Fibroblast of lung (primary cell): ENCODE measurements at places on chromosomes 1 and 21. TPM values are rescaled to one million over a fixed set of nuclear protein-coding genes. Genes with fewer than 3 reads are reported as not detected.
A peak's percentile ranks its signal among the peaks of the same experiment; 100 is the strongest.

Gene CDC7
- total RNA-seq: 3.1 and 3.6 TPM in 2 replicates

Gene ITGB2
- total RNA-seq: not detected in 2 replicates

Gene FMO5
- total RNA-seq: 1.3 and 2.8 TPM in 2 replicates

Gene TIE1
- 0.26 TPM in 1 of 2 replicates, not detected in the other for total RNA-seq

Gene MORC3
- total RNA-seq: 48.5 and 51.7 TPM in 2 replicates

Gene SFN
- total RNA-seq: under 0.01 TPM in 1 of 2 replicates, not detected in the other

- peak; percentile 81 for DNase-seq
Measured at GRCh38 chr1:24022581-24023361, 42.6 kb upstream of the SRSF10 start.

DNA sequence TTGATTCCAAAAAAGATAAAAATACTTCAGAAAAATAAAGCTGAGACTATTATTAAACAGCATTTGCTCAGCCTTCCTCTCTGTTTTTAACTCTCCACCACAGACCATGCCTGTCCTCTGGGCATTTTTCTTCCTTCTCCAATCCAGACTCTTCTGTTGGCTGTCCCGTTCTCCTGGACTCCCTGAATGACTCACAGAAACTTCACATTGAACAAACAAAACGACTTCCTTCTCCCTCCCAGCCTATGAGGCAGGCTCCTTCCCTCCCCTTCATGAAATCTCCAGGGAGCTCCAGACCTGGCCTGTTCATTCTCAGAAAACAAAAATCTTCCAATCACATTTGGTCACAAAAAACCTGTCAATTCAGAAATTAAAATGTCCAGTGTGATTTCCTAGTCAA lies 421.3 kb downstream of the NPHP4 start:
- no peak for DNase-seq

GRCh38 chr1:104238991-104239390 lies 489.3 kb downstream of the AMY1C start:
- DNase-seq: no peak

GRCh38 chr1:108609483-108610049 lies 49.7 kb downstream of the EEIG2 start:
- no peak for DNase-seq

- no peak for DNase-seq
Measured at GRCh38 chr1:75550559-75550958, 60.4 kb downstream of the SLC44A5 start.

DNA sequence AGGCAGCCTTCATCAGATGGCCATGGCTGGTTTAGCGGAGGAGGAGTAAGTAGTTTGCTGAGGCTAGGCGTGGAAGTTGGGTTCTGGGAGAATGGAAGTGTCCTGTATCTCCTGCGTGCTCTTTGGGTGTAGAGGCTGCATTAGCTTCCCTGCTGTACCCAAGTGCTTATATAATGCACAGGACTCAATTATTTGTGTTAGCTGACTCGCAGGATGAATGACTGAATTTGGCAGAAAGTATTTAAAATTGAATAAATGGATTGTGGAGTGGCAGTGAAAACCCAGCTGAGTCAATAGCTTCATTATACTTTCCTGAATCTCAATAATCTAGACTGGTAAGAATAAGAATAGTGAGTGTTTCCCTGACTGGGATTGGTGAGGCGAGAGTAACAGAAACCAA lies 13.8 kb downstream of the DNTTIP2 start:
- no peak for DNase-seq

DNA sequence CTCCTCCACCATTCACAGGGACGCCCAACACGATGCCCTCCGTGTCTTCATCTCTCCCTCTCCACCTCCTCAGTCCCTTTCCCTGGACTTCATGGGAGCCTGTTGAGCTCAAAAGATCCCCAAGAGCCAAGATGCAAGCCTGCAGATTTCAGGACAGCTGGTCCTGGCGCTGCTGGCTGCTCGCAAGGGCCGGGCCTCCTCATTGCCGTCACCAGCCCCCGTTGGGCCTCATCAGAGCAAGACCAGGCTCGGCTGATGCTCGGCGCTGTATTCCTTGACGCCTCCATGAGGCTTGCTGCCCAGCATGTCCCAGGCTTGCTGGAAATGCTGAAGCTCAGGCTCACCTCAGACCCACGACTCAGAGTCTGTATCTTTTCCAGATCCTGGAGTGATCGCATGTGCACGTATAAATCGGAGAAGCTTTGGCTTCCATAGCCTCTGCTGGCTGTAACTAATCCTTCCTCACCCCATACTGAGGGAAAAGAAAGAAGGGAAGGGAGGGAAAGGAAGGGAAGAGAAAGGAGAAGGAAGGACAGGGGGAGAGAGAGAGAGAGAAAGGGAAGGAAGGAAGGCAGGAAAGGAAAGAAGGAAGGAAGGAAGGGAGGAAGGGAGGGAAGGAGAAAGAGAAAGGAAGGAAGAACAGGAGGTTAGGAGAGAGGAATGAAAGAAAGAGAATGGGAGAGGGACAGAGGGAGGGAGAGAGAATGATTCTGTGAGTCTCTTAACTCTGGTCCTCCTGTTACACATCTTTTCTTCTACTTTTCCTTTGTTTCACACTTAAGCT lies 94.6 kb downstream of the KCNJ15 start:
- no peak for DNase-seq

DNA sequence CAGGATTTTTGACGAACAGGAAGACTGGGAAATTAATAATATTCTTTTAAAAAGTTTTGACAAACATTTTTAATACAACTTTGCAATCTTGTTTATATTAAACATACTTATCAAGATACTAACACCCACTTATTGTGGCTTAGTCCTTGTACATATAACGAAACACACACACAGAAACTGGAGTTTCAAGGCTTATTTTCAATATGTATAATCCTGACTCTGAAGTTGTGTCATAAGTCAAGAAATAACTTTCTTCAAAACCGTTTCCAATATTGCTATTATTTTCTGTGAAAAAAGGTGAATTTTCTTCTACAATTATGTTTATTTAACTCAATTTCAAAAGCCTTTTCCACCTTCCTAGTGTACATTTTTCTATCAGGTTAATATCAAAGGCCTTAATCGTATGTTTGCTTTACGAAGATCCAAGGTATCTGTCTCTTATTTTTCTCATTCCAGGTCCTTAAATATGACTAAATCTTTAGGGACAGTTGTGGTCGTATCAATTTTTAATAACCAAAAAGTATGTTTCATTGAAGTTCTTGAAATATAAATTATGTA lies 1.8 kb downstream of the CDKN2C start:
- DNase-seq: peak; percentile 31

DNA sequence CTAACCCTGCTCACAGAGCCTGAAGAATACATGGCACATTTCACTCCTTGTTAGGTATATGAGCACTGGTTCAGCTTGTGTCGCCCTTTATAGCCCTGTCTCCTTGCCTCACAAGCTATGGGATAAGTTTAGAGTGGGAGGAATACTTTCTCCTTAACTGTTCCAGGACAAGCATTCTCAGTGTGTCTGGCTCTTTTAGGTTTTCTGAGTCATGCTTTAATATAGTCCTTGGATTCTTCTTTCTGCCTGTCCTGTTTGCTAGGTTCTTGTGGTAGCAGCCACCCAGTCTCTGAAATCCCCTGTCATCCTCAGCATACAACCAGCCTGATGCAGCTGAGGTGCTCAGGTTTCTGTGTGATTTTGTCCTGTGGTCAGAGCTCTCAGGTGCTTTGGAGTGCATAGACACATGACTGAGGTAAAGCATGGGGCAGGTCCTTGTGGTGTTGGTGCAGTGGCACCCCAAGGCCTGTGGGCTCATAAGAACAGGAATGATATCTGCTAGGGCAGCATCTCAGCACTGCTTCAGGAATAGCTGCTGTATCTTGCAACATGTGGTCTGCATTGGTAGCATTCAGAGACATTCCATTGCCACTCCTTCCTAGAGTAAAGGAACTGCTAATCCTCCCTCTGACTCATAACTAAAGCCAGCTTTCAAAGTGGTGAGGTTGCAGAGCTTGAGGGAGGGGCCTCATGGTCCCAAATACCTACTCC lies 14.2 kb upstream of the CASQ2 start:
- peak; percentile 55 for DNase-seq

- peak; percentile 98 for DNase-seq
Measured at GRCh38 chr1:8343464-8344001, 25.6 kb downstream of the SLC45A1 start.

DNA sequence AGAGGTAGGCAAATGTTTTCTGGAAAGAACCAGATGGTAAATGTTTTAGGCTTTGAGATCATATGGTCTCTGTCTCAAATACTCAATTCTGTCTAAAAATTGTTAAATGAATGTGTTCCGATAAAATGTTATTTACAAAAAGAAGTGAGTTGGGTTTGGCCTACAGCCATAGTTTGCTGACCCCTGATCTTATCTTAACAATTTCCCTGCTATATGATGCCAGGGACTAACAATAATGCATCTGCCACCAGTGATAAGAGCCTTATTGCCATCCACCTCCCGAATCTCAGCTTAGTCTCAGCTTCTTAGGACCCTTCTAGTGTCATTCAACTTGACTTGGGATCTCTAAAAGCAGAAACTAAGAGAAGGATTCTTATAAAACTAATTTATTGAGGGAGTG lies 208.5 kb upstream of the ADGRL2 start:
- DNase-seq: no peak

DNA sequence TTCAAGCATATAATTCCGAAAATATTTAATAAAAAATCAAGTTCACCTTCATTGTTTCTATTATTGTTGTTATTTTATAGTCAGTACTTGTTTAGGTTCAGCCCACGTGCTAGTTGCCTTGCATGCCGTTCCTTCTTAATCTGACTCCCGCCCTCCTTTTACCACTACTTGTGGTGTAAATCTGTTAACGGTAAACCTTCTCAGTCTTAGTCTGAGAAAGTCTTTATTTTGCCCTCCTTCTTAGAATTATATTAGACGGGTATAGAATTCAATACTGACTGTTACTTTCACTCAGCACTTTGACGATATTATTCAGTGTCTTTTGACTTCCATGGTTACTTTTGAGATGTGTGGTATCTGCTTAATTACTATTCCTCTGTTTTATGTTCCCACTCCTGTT lies 104.8 kb downstream of the RGL1 start:
- DNase-seq: no peak

DNA sequence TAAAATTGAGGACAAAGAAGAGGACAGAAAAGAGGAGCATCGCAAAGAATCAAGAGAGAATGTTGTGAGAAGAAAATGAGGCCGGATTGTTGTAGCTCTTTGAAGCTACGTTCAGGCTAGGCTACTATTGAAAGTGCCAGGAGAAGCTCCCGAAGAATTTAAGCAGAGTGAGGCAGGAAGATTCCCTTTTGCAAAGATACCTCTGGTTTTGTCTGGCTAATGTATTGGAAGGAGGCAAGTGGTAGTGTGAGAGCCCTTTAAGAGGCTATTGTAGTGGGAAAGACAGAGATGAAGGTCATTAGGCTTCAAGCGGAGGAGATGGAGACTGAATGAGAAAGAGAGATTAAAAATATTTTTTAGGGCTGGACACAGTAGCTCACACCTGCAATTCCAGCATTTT lies 476.9 kb upstream of the ADGRL2 start:
- no peak for DNase-seq

DNA sequence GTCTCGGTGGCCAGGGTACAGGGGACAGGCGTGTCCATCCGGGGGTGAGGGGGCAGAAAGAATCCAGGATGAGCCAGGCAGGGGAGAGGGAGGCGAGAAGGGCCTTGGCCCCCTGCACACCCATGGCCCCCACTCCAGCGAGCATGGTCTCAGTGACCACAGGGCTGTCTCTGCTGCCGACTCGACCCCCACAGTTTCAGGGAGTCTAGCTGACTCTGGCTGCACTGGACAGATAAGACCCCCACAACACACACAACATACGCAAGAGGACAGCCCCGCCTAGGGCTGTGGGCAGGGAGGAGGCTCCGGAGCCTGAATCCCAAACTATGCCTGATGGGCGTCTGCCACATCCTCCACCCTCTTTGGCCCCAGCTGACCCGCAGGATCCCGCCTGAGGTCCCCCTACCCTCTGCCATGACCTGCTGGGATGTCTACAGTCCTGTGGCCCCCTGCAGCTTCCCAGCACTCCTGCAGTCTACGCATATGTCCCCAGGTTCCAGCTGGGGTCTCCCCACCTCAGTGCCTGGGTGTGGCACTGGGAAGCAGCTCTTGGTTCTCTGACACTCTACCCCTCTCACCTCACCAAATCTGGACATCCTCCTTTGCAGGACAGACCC lies 22.0 kb downstream of the WNT9A start:
- DNase-seq: no peak

DNA sequence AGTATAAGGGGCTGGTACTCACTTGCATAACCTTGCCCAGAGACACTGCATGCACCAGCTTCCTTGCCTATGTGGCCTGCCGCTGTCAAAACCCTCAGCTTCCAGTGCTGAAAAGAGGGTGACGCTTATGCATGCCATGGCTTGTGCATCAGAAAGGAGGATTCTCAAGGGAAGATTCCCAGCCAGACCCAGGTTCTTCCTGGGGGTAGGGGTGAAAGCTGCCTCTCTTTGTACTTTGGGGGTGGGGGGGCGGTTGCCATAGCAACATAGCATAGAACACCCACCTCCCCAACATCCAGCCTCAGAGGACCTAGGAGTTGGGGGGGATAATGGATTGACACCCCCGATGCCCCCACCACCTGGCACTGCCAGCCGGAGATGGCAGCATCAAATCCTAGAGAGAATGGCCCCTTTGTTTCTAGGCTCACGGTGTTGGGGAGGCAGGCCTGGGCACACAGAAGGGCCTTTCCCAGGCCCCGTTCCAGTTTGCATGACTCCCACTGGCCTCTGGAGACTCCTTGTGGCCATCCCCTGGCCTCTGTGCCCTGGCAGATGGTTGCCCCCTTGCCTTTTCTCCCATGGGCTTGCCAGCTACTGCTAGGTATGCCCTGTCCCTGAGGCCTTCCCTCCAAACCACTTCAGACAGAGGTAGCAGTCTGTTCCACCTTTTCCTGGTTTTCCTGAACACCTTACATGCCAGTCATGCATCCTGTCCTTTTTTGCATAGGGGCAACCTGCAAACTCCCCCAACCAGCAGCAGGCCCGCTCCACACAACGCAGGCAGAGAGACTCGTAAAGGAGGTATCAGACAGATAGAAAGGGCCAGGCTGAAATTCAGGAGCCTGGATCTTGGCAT lies 44.6 kb downstream of the RHBG start:
- no peak for DNase-seq

GRCh38 chr1:228050571-228051231 lies 31.8 kb upstream of the ARF1 start:
- DNase-seq: no peak

DNA sequence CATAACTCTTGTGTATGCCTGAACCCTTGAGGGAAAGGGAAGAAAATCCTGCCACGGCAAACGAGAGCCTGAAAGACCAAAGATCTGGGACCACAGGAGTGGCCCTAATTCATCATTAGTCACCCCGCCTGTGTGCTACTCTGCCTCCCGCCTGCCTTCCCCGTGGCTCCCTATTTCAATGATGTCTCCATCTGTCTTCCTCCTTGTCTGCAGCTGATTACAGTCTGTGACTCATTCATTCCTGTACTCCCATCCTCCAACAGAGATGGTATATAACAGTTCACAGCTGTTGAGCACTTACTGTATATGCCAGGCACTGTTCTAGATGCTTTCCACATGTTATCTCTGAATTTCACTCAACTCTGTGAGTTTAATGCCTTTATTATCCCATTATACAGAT lies 96.6 kb downstream of the SEC16B start:
- DNase-seq: peak; percentile 95
